Cardiac muscle cell (in vitro differentiated cells and primary cell): ENCODE measurements at places on chromosomes 1 and 21. TPM values are rescaled to one million over a fixed set of nuclear protein-coding genes. Genes with fewer than 3 reads are reported as not detected.
A peak's percentile ranks its signal among the peaks of the same experiment; 100 is the strongest.

DNA sequence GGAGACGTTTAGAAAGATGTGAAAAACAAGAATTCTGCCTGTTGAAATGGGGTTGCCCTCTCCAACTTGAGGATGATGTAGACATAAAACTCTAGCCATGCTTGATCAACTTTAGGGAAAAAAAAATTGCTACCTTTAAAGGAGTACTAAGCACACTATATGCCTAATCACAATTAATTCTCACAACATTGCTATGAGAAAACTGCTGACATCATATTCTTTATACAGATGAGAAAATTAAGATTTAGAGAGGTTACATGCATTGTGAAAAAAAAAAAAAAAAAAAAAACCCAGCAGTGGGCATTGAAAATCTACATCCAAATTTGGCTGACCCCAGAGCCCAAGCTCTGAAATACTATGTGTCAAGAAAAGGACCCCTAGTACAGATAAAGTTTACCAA is 617.2 kb upstream of the ADGRL2 start:
- H3K36me3 ChIP-seq: no peaks in the 10 kb centered on the region
- no peak overlapping the region for H3K4me3 ChIP-seq
- no peaks in the 10 kb centered on the region for H3K4me1 ChIP-seq
- H3K27ac ChIP-seq: no peak overlapping the region
- no peak for DNase-seq
- H3K27me3 ChIP-seq: no peaks in the 10 kb centered on the region

GRCh38 chr1:5001466-5001865 is 347.1 kb downstream of the AJAP1 start:
- H3K36me3 ChIP-seq: no peaks in the 10 kb centered on the region
- no peak overlapping the region for H3K27ac ChIP-seq
- DNase-seq: peak; percentile 45
- no peak overlapping the region for H3K4me3 ChIP-seq
- H3K4me1 ChIP-seq: no peaks in the 10 kb centered on the region

The MYBPH gene
- total RNA-seq: 0.53 and 1.4 TPM in 2 replicates

- DNase-seq: no peak
- H3K4me3 ChIP-seq: no peak overlapping the region
- peak overlapping the region; percentile 72 for H3K27ac ChIP-seq
These were observed 12.9 kb upstream of the SLAMF7 start for GRCh38 chr1:160726114-160726497.

DNA sequence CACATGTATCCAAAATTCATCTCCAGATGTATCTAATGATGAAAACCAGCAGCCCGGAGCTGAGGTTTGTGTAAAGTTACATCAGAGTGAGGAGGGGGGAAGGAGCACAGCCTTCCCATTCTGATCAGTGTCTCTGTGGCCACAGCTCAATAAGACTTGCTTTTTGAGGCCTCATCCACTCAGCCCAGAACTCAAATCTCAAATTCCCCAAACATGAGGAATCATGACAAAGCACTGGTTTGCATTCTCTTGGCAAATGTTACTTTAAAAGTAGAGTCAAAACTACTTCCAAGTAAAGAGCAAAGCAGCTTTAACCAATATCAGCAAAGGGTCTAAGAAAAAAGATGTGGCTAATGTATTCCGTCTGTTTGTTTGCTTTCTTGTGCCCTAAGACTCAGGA is 30.9 kb downstream of the CCN1 start:
- H3K4me1 ChIP-seq: peaks cover 23% of the 10 kb centered on the region
- DNase-seq: peak; percentile 85
- peak overlapping the region; percentile 91 for H3K27ac ChIP-seq
- H3K27me3 ChIP-seq: no peaks in the 10 kb centered on the region
- H3K36me3 ChIP-seq: no peaks in the 10 kb centered on the region

The MASP2 gene
- total RNA-seq: not detected in 2 replicates

- peak; percentile 70 for DNase-seq
- no peak overlapping the region for H3K27ac ChIP-seq
- H3K27me3 ChIP-seq: peaks cover 50% of the 10 kb centered on the region
- H3K36me3 ChIP-seq: no peaks in the 10 kb centered on the region
- H3K4me3 ChIP-seq: peak overlapping the region; percentile 35
These were observed 36.4 kb upstream of the JAK1 start for GRCh38 chr1:65002508-65003315.

DNA sequence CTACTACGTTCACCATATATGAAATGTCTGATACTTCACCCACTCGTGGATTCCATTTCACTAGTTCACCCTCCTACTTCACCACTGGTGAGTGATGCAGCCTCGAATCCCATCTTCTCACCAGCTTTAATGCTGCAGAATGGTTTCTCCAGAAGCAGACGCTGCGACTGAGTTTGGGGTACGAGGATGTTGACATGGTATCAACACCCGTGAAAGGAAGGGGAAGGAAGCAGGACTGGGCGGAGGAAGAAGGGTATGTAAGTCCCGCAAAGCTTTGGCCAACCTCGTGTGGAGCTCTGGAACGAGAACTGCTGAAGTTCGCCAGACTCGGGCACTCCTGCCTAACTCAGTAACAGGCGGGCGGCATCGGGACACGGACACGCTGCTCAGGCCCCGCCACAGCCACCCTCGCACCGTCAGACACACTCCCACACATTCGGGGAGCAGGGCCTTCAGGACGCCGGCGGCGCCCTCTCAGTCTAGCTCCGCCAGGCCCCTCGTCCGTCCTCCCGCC is 833 bp upstream of the DIP2A start:
- H3K4me3 ChIP-seq: peak overlapping the region; percentile 73
- peak overlapping the region; percentile 97 for H3K27ac ChIP-seq
- no peaks in the 10 kb centered on the region for H3K27me3 ChIP-seq
- peak; percentile 44 for DNase-seq
- H3K4me1 ChIP-seq: peaks cover 34% of the 10 kb centered on the region
- peaks cover 4% of the 10 kb centered on the region for H3K36me3 ChIP-seq

- peaks cover 16% of the 10 kb centered on the region for H3K4me1 ChIP-seq
- H3K36me3 ChIP-seq: no peaks in the 10 kb centered on the region
- H3K27ac ChIP-seq: no peak overlapping the region
These were observed 186.7 kb downstream of the FOXD2 start for GRCh38 chr1:47624531-47624930.

The SLAMF9 gene
- not detected in 2 replicates for total RNA-seq

DNA sequence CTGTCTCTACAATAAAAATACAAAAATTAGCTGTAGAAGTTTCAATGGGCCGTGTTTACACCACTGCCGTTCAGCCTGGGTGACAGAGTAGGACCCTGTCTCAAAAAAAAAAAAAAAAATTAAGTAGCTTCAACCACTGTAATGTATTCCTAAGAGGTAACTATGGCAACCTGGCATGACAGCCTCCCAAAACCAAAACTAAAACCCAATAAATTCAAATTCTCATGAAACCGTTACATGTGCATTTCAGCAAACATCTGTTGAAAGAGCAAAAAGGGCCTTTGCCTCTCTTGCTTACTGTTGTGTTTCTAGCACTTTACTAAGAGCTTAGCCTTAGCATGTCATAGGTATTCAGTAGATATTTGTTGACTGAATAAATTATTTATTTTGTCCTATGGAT is 33.5 kb downstream of the ODR4 start:
- no peaks in the 10 kb centered on the region for H3K4me1 ChIP-seq
- DNase-seq: no peak
- H3K4me3 ChIP-seq: no peak overlapping the region
- no peak overlapping the region for H3K27ac ChIP-seq
- H3K36me3 ChIP-seq: peaks cover 54% of the 10 kb centered on the region

- peak overlapping the region; percentile 55 for H3K4me3 ChIP-seq
- peaks cover 76% of the 10 kb centered on the region for H3K27me3 ChIP-seq
- no peak overlapping the region for H3K27ac ChIP-seq
- H3K36me3 ChIP-seq: no peaks in the 10 kb centered on the region
- peaks cover 4% of the 10 kb centered on the region for H3K4me1 ChIP-seq
These were observed 14.4 kb downstream of the RNF223 start for GRCh38 chr1:1059494-1060280.

DNA sequence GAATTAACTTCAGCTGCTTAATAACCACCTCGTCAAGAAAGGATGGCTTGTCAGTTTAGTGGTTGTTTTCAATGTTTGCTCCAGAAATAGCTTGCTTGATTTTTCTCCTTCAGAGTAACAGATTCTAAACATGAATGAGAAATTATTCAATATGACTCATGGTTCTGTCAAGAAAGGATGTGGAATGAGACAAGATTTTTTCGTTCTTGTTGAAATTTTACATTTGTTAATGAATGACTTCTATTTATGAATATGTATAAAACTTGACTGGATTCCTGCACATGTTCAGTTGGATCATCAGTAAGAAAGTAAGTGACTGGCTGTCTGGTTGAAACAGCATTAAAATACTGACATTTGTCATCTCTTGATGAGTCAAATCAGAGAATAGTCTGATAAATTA is 38.3 kb downstream of the IFI44 start:
- H3K4me1 ChIP-seq: no peaks in the 10 kb centered on the region
- no peak overlapping the region for H3K4me3 ChIP-seq
- H3K36me3 ChIP-seq: no peaks in the 10 kb centered on the region
- H3K27me3 ChIP-seq: no peaks in the 10 kb centered on the region
- DNase-seq: no peak

GRCh38 chr1:57033222-57034001 is 67.6 kb upstream of the C8B start:
- H3K4me1 ChIP-seq: no peaks in the 10 kb centered on the region
- no peaks in the 10 kb centered on the region for H3K27me3 ChIP-seq
- no peak overlapping the region for H3K4me3 ChIP-seq
- H3K27ac ChIP-seq: no peak overlapping the region
- DNase-seq: no peak
- H3K36me3 ChIP-seq: no peaks in the 10 kb centered on the region

The SELL gene
- 0.63 TPM in 1 of 2 replicates, not detected in the other for total RNA-seq

The DNASE2B gene
- not detected in 2 replicates for total RNA-seq

- no peak for DNase-seq
- no peaks in the 10 kb centered on the region for H3K36me3 ChIP-seq
- H3K27me3 ChIP-seq: no peaks in the 10 kb centered on the region
- no peak overlapping the region for H3K27ac ChIP-seq
- H3K4me1 ChIP-seq: no peaks in the 10 kb centered on the region
These were observed 59.5 kb downstream of the OMA1 start for GRCh38 chr1:58487002-58487401.

The KHDC4 gene
- total RNA-seq: 61.0 and 86.4 TPM in 2 replicates

- no peaks in the 10 kb centered on the region for H3K27me3 ChIP-seq
- no peaks in the 10 kb centered on the region for H3K36me3 ChIP-seq
- no peaks in the 10 kb centered on the region for H3K4me1 ChIP-seq
- H3K27ac ChIP-seq: no peak overlapping the region
- no peak overlapping the region for H3K4me3 ChIP-seq
These were observed 187.5 kb upstream of the ZC3H12A start for GRCh38 chr1:37286881-37287280.

DNA sequence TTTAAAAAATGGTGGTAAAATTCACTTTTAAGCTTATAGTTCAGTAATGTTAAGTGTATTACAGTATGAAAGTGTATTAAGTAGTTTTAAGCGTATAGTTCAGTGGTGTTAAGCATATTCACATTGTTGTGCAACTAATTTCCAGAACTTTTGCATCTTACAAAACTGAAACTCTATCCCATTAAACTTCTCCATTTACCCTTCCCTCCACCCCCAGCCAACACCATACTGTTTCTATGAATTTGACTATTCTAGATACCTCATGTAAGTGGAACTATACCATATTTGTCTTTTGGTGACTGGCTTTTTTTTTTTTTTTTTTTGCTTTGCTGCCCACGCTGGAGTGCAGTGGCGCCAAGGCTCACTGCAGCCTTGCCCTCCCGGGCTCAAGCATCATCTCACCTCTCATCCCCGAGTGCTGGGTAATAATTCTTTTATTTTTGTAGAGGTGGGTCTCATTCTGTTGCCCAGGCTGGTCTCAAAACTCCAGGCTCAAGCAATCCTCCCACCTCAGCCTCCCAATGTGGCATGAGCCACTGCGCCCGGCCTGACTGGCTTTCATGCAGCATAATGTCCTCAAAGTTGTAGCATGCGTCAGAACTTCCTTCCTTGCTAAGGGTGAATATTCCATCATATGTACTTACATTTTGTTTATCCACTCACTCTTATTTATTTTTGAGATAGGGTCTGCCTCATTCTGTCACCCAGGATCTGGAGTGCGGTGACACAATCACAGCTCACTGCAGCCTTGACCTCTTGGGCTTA is 45.1 kb upstream of the BMP8B start:
- H3K36me3 ChIP-seq: peaks cover 2% of the 10 kb centered on the region
- no peak overlapping the region for H3K4me3 ChIP-seq
- no peak overlapping the region for H3K27ac ChIP-seq
- no peaks in the 10 kb centered on the region for H3K27me3 ChIP-seq
- DNase-seq: no peak

DNA sequence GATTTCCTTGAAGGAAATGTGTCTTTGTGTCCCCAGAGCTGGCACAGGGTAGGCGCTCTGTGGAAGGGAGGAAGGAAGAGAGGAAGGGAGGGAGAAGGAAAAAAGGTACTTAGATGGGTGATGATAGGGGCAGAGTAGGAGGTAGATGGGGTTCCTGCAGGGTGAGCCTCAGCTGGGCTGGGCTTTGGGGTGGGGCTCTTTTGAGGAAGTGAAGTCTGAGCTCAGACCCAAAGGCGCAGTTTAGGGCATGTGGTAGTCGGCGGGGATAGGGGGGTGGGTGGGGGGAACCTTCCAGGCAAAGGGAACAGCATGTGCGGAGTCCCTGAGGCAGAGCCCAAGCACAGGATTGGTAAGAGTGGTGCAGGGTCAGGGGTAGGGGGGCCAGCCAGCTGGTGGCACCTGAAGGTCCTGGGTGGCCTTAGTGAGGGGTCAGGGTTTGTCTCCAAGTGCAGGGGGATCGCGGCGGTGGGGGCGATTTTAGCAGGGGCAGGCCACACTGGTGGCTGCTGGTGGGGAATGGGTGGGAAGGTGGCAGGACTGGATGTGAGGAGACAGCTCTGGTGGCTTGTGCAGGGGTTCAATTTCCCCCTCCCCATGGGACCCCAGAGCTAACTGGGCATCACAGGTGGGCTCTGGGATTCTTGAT is 8.4 kb upstream of the HTR6 start:
- H3K36me3 ChIP-seq: no peaks in the 10 kb centered on the region
- no peak overlapping the region for H3K4me3 ChIP-seq
- no peak overlapping the region for H3K27ac ChIP-seq
- H3K27me3 ChIP-seq: peaks cover 3% of the 10 kb centered on the region
- no peak for DNase-seq

The RAB42 gene
- 11.7 and 12.5 TPM in 2 replicates for total RNA-seq

DNA sequence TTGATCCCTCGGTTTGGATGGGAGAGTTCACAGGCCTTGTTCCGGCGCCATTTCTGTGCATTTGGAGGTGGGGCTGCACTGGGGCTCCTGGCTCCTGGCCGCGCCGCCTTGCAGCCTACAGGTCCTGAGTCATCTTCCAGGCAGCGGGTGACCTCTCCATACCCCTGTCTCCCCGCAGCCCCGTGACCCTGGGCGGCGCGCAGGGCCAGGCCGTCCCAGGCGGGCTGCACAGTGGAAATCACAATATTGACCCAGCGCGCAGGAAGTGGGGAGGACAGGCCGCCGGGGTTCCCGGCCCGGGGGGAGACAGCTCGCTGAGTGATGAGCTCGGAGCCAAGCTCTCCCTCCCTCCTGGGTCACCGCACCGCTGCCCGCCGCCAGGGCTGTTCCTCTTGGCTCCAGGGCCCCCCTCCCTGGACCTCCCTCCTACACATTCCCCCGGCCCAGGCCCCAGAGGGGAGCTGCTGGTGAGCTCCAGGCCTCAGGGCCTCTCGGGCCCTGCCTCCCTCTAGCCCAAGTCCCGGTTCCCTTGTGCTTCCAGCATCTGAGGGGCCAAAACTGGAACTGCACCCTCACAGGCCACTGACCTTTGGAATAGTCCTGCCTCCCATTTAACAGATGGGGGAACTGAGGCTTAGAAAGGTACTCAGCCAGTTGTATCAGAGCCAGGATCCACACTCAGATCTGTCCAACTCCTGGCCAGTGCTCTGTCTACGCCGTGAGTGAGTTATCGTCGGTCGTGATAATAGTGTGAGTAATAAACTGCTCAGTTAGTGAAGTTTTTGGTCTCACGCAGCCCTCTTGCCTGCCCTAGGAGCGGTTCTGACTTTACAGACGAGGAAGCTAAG is 142.9 kb upstream of the WNT4 start:
- no peaks in the 10 kb centered on the region for H3K36me3 ChIP-seq
- no peak overlapping the region for H3K4me3 ChIP-seq
- no peak for DNase-seq
- H3K4me1 ChIP-seq: no peaks in the 10 kb centered on the region
